Neural cell (in vitro differentiated cells): ENCODE measurements at places on chromosomes 4 and X. TPM values are rescaled to one million over a fixed set of nuclear protein-coding genes. Genes with fewer than 3 reads are reported as not detected.

The ITGB1BP2 gene
- polyA plus RNA-seq, result 2.8 and 5.4 TPM in 2 replicates

The BBS12 gene
- polyA plus RNA-seq, result 3.7 TPM in 2 replicates

The PLA2G12A gene
- polyA plus RNA-seq, result 31.2 and 99.0 TPM in 2 replicates

The ALAS2 gene
- not detected in 2 replicates for polyA plus RNA-seq

The SPANXD gene
- not detected in 2 replicates for polyA plus RNA-seq

The ZNF157 gene
- polyA plus RNA-seq, result 3.5 and 3.8 TPM in 2 replicates

The STARD8 gene
- polyA plus RNA-seq, result 0.06 and 0.09 TPM in 2 replicates

The PCDH18 gene
- 0.09 and 0.80 TPM in 2 replicates for polyA plus RNA-seq

The ERCC6L gene
- polyA plus RNA-seq, result 0.12 and 0.28 TPM in 2 replicates

The SPATA4 gene
- polyA plus RNA-seq, result not detected in 2 replicates

The MID1 gene
- polyA plus RNA-seq, result 16.6 and 17.6 TPM in 2 replicates

The ZFP42 gene
- polyA plus RNA-seq, result not detected in 2 replicates

The SCRG1 gene
- polyA plus RNA-seq, result 0.42 and 0.64 TPM in 2 replicates

The RASSF6 gene
- not detected in 2 replicates for polyA plus RNA-seq

The PITX2 gene
- not detected in 2 replicates for polyA plus RNA-seq

The TENT5D gene
- not detected in 2 replicates for polyA plus RNA-seq
